Psoas muscle (tissue), 8 donors: ENCODE measurements at places on chromosomes 6 and 20.

- no peak for DNase-seq
These were observed 20.4 kb downstream of the SPINT4 start for GRCh38 chr20:45742596-45742995.

DNA sequence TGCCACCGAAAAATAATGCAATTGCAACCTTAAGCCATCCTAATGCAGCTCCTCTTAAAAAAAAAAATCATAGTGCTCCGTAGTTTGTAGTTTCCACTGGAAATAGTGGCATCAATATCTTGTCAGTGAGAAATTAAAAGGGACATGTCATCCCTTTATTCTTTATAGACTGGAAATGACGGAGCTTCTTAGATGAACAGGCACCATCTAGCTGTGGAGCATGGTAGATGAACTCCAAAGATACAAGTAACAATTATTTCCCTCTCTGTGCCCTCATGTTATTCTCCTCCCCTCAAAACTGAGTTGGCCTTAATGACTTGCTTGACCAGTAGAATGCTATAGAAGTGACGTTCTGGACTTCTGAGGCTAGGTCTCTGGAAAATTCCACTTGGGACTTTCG lies 268.1 kb upstream of the SPTLC3 start:
- no peak for DNase-seq

DNA sequence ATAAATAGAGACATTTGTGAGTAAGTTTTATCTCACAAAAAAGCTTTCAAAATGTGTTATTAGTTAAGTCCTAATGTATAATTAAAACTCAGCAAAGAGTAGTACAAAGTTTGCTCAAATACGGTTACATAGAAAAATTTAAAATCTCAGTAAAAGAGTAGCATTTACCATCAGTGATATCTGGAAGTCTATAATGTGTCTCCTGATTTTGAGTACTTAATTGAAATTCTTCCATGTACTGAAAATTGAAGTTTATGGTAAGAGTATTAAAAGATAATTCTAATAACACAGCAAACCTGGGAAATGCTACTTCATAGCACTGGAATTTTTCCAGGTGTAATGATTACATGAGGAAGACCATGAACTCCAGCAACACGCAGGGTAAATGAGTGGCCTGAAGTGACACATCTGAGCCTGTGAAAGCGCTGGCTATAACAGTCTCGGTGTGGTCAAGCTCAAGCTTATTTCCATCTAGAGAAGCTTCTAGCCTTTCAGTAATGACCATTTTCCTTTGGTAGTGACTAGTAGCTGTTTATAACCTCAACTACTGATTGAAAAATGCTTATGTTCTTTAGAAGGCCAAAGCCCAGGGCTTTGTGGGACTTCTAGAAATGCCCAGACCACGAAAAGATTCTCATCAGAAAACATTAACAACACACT lies 203.2 kb downstream of the ISM1 start:
- no peak for DNase-seq

DNA sequence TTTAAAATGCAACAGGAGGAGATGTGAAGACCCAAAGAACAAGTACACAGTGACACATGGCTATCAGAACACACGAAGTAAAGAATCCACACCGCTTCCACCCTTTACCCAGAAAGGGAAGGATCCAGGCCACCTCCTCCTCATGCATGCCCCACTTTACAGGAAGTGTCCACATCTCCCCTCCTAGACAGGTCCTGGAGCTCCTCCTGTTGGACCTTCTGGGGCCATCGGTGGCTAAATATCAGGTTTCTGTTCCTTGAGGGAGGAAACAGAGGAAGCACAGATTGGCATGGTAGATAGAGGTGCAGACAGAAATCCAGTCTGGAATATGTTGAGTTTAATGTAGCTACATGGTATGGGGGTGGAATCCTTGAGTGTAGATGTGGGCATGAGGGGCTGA lies 10.9 kb downstream of the NINL start:
- no peak for DNase-seq

- DNase-seq: no peak
These were observed 9.0 kb upstream of the SERPINB1 start for GRCh38 chr6:2850538-2851113.

- no peak for DNase-seq
These were observed 167.6 kb upstream of the CST7 start for GRCh38 chr20:24781418-24781980.

DNA sequence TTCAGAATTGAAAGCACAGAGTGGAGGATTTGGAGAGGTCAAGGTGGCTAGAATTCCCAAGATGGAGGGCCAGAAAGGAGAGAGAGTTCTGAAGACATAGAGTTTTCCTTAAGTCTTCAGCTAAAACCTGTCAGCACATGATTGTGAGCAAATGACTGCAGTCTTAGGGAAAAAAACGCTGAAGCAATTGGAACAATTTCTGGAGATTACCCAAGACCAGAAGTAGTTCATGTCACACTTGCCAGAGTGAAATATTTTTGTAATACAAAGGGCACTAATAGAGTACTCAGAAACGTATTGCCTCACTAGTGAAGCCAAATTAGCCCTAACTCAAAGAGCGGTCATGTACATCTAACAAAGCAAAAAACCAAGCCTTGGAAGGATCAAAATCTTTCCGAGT lies 541.3 kb upstream of the MARCKS start:
- DNase-seq: no peak

DNA sequence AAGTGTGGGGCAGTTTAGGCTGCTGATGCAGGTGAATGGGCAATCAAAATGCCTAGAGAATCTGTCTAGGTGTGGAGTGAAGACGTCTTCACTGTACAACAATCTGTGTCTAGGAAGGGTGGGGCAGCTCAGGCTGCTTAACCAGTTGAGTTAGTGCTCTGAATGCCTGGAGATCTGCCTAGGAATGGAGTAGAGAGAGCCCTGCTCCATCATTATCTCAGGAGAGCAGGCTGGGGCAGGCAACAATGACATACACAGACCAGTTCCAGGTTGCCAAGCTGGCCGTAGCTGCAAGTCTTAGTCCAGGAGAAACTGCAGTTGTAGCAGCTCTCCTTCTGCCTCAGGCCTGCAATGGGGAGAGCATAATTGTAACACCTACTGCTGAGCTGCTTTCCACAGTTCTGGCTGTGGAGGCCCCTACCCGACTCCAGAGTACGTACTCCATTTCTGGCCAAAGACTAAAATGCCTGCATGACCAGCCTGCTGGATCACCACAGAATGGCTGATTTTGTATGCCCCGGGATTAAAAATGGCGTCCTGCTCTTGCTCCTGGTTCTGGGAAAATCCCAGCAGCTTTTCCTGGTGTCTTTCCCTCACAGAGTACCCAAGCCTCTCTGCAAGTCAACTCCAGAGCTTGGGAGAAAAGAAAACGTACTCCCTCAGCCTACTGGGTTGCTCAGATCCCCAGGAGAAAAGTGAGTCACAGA lies 545.4 kb downstream of the ADGRB3 start:
- no peak for DNase-seq

DNA sequence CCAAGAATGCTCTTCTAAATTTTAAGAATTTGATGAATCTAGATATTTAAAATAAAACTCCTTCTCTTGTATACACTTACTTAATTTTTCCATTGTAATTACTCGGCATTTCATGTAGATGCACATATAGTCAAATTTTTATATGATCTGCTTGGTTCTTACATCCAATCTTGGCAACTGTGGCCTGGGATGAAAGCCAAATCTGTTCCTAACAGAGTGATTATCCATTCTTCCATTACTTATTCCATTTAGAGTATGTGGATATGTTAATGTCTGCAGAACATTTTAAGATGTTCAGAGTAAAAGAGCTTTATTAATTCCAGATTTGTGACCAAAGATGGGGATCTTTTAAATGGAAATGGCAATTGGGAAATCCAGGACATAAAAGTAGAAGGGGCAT lies 144.1 kb upstream of the PDE7B start:
- no peak for DNase-seq

DNA sequence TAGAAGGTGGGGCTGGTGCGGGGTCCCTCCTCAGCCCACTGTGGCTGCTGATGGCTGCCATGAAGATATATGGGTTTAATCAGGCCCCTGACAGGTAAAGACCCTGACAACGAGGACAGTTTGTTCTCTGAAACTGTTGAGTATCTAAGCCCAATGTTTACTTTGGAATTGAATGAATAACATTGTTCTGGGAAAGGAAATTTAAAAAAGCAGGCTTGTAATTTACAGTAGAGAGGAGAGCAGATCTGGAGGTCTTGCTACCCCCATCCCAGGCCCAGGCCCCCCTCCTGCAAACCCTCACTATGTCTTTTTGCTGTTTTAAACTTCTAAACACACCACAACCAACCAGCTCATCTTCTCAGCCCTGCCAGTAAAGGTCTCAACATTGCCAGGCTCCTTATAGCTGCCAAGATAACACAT lies 171.3 kb downstream of the CDC5L start:
- no peak for DNase-seq

DNA sequence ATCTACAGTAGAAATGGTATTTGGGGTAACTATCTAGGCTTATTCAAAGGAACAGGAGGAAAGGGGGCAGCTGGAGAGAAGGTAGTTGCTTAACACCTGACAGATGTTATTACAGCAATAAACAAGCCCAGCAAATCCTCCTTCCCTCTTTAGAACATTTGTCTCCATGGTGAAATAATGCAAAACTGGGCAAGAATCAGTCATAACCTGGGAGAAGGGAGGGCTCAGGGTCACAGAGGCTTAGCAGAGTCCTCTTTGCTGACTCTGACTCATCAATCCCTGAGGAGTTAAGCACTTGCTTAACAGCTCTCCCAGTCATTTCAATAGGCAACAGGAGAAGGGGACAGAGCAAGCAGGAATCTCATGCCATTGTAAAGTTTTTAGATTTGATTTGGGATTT lies 230.3 kb downstream of the IBTK start:
- DNase-seq: no peak

- DNase-seq: no peak
These were observed 154.0 kb upstream of the MANEA start for GRCh38 chr6:95423331-95423730.

- no peak for DNase-seq
These were observed 1.2 kb downstream of the SERPINB6 start for GRCh38 chr6:2970034-2970685.

- no peak for DNase-seq
These were observed 20.0 kb upstream of the GSTA3 start for GRCh38 chr6:52929321-52930164.

DNA sequence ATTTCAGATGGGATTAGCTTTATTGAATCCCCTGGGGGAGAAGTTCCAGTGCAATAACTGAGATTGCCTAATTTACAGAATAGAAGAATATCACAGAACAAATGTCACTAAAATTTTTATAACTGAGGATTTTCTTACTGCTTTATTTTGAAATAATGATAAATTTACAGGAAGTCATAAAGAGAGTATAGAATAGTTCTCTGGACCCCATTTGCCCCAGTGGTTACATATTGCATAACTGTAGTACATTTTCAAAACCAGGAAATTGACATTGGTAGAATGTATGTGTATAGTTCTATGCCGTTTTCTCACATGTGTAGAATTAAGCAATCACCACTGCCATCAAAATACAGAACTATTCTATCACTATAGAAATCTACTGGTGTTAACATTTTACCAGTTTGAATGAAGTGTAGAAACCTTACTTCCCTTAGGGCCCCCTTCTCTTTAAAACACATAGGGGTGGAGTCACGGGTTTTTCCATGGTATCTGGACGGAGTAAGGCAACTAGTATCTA lies 18.3 kb downstream of the KIF6 start:
- no peak for DNase-seq

DNA sequence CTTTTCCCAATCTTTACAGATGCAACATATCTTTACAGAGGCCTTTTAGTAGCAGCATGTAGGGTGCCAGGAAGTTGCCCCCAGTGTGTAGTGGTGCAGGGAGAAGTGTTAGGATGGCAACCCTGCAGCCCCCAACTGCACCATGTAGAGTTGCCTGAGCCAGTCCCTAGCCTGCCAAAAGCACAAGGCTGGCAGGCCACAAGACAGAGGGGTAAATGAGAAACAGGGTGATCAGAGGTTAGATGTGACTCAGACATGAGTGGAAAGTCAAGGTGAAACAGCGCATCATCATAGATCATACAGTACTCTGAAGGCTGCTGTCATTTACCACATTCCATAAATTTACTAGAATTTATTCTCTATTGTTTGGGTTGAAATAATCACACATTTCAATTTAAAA lies 467.5 kb downstream of the PRKN start:
- DNase-seq: no peak
